Pancreas (tissue), 10 donors: ENCODE measurements at places on chromosomes 4 and X.
A peak's percentile ranks its signal among the peaks of the same experiment; 100 is the strongest.

- DNase-seq = peak; percentile 73
These were observed 98.7 kb downstream of the TMEM131L start for GRCh38 chr4:153564630-153565525.

DNA sequence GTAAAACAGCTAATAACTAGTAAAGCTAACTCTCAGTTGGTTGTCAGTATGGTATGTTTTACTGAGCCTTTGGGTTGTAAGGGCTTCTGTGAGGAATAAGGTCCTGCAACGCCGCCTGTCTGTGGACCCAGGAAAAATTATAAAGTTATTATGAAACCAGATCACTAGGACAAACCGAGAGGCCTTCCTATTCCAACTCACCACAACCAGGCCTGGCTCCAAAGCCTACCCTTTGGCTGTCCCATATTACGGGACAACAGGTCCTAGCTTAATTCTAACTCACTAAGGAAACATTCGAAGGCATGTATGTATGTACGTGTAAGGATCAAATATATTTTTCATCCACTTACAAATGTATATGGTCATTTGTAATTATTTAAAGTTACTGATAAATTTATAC, 1.4 kb downstream of the ANKRD17 start:
- DNase-seq = peak; percentile 79

- DNase-seq = peak; percentile 24
These were observed at the start of gene GYG2 for GRCh38 chrX:2828344-2828958. TSS of gene GYG2 (plus strand) at chrX:2828930. CDS start at chrX:2830189, 1,259 bp downstream.

- no peak for DNase-seq
These were observed 75.8 kb downstream of the ATG4A start for GRCh38 chrX:108167211-108167872.

- no peak for DNase-seq
These were observed 116.6 kb upstream of the FAT1 start for GRCh38 chr4:186840222-186840701.

DNA sequence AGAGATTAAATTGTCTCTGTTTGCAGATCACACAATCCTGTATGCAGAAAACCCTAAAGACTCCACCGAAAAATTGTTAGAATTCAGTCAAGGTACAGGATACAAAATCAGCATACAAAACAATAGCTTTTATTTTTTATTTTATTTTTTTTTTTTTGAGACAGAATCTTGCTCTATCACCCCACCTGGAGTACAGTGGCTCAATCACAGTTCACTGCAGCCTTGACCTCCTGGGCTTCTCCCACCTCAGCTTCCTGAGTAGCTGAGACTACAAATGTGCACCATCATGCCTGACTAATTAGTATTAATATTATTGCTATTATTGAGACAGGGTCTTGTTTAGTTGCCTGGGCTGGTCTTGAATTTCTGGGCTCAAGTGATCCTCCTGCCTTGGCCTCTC, 8.9 kb upstream of the PLXNB3 start:
- no peak for DNase-seq

DNA sequence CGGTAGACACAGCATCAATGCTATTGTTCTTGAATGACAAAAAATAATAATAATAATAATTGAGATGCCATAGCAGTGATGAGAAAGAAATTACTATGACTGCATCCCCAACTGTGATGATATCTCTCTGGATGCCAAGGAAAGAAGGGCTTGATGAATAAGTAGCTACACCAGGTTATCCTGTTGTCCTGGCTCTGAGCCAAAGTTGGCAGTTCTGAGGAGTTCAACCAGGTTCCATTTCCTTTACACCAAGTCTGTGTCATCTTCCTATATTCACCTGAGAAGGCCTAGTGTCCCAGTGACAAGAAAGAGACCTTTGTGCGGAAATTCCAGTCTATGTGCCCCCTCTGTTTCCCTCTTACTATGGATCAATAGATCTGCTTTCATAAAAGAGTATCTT, 3.4 kb upstream of the MAML3 start:
- DNase-seq = no peak

DNA sequence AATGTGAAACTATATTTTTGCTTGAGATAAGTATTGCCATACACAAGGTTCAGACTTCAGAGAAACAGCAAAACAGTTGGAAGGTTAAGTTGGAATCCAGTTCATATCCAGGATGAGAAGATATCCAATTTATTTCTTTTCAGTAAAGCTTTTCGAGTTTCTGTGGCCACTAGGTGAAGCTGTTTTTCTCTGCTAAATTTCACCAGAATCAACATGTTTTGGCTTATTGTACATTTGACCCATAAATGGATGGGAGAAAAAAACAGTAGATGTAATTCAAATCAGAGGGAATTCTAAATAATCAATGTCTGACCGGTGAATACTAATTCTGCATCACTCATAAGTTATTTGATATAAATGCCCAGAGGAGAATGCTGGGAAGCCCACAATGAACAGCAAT, 9.1 kb upstream of the METTL14 start:
- DNase-seq = no peak

DNA sequence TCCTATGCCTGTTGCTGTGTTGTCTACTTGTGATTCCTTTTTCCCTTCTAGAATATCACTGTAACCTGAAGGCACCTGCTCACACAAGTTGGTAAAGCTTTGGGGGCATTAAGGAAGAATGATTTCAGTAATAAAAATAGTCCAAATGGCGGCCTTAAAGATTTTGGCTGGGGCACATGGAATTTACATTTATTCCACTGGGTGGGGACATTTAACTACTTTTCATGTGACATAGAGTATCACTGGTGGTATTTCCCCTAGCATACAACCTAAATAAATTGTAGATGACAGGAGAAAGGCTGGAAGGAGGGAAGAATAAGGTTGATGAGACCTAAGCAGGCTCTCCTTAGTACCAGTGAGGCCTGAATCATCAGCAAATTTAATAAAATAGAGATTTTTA, 121.8 kb upstream of the EDA2R start:
- DNase-seq = no peak

- DNase-seq = no peak
These were observed 168.6 kb downstream of the MAML3 start for GRCh38 chr4:139985401-139985800.

DNA sequence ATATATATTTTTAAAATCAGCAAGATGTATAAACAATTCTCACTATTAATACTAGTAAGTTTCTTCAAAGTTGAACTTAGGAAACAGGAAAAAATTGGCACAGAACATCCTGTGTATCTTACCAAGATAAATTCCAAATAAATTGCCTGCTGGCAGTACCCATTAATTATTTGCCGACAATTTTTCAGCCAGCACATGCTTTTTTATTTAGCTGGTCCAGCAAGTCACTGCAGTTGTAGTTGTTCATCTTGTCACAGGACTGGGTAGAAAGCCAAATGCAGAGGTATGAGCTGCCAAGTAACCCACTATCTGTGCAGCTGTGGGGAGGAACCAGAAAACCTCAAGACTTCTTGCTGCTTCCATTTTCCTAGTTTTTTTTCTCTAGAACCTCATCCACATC, 113.4 kb downstream of the PACRGL start:
- no peak for DNase-seq

DNA sequence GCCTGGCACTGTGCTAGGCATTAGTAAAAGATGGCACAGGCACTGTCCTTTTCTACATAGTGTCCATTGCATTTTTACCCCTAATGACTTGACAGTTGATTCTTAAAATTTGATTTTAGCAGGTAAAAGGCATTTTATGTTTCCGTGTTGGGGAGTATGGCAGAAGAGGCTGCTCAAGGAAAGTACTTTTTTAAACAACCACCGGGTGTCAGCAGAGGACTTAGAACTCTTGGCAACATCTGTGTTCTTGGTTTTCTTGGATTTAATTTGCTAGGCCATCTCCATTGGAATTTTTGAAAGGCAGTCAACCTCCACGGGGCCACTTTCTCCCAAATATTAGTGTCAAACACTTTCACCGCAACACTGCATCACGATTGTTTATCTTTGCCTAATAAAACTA, 102.9 kb downstream of the TSPAN7 start:
- DNase-seq = no peak

- no peak for DNase-seq
These were observed 361.4 kb downstream of the CBLL2 start for GRCh38 chrX:22634083-22634482.
